ENCODE measurements at places on chromosomes 6 and 20.

DNA sequence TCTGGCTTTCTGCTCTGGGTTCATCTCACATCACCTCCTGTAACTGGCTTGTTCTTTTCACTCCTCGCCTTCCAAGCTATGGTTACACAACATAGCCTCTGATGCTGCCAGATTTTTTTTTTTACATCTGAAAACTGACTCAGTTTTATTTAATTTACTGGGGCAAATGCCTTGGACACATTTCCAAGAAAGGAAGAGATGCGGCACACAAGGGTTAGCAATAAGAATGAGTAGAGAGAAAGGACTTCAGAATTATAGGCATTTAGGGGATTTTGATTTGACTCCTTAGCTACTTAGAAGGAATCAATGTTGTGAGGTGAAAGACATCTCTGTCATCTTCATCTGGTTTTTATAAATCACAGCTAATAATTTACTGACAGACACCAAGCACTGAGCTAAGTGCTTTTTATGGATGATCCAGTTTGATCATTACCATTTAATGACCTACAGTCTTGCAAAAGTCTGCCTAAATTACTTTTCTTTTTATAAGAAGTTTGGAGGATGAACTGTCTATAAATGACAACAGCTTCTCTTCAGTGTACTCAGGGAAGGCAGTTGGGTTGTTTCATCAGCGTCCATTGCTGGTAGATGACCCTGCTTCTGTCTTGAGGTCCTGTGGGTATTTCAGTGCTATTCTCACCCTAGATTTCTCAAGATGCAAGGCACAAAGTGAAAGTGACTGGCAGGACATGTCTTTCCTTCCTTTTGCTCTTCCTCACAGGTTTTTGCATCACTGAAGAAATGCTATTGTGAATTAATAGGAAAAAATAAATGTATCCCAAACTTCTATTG, 31.1 kb downstream of the LAMA4 start:
- no peak for DNase-seq

GRCh38 chr20:59103573-59103972, 60.0 kb upstream of the ZNF831 start:
- no peak for DNase-seq

GRCh38 chr20:56423211-56423610, 11.2 kb downstream of the CASS4 start:
- DNase-seq, result no peak

- DNase-seq, result no peak
These were observed 184.3 kb downstream of the JARID2 start for GRCh38 chr6:15430186-15430585.

- DNase-seq, result no peak
These were observed 368.0 kb downstream of the QKI start for GRCh38 chr6:163782436-163783003.

DNA sequence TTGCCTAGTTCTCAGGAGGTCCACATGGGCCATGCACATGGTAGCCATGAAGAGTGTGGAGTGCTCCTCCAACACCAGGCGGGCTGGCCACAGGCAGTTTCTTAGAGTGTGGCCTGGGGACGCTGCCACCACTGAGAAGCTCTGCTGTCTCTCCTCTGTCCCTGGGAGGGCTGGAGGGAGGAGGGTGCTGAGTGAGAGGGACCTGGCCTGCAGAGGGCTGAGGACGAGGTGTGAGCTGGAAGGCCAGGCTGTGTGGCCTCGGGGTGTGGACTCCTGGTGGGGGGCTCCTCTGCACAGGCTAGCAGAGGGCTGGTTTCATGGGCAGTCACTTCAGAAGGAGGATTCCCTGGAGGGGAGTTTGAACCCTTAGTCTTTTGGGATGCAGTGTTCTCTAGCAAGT, 39.7 kb downstream of the SYNJ2 start:
- no peak for DNase-seq

- DNase-seq, result no peak
These were observed 289.4 kb downstream of the RNF144B start for GRCh38 chr6:18676548-18676947.

- DNase-seq, result peak; percentile 26
These were observed 57.4 kb downstream of the SYTL3 start for GRCh38 chr6:158707120-158707820.

- DNase-seq, result no peak
These were observed 14.9 kb downstream of the FGD2 start for GRCh38 chr6:37020381-37020780.

DNA sequence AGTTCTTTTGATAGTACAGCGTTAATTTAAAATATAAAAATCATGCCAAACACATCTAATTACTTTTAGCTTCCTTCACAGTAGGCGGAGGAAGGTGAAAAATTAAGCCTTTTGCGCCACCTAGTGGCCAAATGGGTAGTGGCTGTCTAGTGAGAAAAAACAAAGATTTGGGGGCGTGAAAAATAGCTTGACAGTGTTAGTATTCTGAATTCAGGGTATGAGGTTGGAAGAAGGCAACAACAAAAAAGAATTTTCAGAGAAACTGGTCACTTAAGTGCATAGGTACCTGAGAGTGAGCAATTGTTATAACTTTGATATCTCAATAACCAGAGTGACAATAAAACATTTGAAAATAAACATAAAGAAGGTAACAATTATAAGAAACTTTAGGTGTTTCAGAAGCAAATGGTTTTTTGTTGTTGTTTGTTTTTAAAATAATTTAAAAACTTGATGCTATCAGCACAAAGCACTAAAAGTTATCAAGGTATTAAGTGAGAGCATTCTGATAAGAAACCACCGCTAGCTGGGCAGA, 14.3 kb downstream of the PSMB9 start:
- no peak for DNase-seq

GRCh38 chr6:136307351-136307750, 17.7 kb upstream of the BCLAF1 start:
- DNase-seq, result no peak

DNA sequence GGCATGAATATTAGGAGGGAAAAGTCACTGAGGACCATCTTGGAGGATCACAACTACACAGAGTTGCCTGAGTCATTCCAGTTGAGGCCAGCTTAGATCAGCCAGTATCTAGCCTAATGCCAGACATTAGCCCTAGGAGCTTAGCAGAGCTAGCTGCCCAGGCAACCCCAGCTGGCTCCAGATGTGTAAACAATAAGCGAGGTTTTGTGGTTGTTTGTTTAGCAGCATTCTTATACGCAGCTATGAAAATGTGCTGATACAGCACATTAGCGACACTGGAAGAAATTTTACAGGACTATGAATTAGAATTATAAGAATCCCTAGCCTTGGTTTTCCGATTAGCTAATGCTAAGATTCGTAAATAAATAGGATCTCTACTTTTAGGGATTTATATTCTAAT, 59.3 kb downstream of the BTBD3 start:
- no peak for DNase-seq

DNA sequence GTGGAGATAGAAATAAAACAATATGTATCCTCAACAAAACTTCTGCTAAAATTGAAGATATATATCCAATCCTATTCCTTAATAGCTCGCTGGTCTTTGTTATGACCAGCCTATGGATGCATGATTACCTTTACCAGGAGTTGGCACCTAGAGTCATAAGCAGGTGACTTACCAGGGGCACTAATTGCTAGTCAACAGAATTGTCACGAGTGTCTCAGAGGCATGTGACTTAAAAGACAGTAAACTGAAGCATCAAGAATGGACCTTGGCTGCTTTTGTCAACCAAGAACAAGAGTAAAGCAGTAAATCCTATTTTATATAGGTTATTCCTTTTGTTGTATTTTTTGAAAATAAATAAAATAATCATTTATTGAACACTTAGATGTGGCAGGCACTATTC, 115.4 kb downstream of the MYO6 start:
- no peak for DNase-seq

DNA sequence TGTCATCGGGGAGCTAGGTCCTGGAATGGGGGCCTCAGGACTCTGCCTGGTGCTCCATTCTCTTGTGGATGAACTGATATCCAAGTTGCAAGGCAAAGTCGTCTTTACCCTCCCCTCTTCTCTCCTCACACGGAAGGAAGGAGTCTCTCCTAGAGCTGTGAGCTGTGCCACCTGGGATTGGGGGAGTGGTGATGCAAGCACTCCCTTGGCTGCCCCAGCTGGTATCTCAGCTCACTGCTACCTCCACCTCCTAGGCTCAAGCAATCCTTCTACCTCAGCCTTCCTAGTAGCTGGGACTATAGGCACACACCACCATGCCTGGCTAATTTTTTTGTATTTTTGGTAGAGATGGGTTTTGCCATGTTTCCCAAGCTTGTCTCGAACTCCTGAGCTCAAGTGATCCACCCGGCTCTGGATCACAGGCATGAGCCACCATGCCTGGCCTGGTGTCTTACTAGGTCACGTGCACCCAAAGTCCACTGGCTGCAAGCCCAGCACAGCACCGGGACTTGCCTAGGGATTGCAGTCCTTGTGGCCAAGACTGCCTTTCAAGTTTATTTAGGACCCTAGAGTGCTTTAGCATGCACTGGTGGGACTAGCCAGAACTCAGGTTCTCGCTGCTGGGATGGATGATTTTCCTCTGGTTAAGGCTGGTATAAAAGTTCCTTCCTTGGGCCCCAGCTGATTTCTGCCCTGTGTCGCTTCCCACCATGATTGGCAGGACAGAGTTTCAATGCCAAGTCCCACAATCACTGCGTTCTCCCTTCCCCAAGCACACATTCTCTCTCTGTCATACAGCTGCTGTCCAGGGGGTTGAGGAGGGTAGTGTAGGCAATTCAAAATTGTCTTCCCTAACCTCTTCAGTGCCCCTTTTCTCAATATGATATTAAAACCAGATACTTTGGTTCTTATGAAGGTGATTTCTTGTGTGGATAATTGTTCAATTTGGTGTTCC, 33.5 kb downstream of the SMAP1 start:
- DNase-seq, result no peak

- no peak for DNase-seq
These were observed 77.7 kb downstream of the LPA start for GRCh38 chr6:160586374-160586773.

DNA sequence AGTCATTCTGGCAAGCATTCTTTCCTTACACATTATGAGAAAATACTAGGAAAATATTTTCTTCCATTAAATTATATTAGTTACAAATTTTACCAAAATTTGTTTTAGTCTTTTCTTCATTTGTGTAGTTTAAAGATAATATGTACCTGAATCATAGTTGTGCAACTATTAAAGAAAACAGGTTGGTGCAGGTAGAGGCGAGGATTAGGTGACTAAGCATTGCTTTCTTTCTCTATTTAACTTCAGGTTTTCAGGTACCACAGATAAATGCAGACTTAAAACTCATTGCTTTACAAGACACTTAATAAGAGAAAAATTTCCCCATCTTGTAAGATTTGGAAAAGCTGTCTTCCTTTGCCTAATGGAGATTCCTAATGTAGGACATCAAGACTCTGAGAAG, 1175.5 kb upstream of the ADGRB3 start:
- DNase-seq, result no peak

- peak; percentile 84 for DNase-seq
These were observed at the start of gene TXNDC5 for GRCh38 chr6:7910654-7911344. TSS of gene TXNDC5 (minus strand) at chr6:7910788. CDS start at chr6:7910776, 12 bp downstream.

- no peak for DNase-seq
These were observed 236.5 kb downstream of the HACE1 start for GRCh38 chr6:104623052-104623690.

DNA sequence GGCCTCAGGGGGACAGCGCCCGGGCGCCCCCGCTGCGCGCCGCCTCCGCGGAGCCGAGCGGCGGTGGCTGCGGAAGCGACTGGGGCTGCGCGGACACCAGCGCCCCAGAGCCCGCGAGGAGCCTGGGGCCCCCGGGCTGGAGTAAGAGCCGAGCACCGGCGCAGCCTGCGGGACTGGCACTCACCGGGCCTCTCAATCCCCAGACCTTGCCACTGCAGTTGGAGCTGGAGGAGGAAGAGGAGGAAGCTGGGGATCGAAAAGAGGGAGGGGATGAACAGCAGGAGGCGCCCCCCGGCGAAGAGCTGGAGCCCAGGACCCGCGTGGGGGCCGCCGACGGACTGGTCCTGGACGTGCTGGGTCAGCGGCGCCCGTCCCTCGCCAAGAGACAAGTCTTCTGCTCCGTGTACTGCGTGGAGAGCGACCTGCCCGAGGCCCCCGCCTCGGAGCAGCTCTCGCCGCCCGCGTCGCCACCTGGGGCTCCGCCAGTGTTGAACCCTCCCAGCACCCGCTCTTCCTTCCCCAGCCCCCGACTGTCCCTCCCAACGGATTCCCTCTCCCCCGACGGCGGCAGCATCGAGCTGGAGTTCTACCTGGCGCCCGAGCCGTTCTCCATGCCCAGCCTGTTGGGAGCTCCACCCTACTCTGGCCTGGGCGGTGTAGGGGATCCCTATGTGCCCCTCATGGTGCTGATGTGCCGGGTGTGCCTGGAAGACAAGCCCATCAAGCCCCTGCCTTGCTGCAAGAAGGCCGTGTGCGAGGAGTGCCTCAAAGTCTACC, 590 bp downstream of the RNF217 start:
- DNase-seq, result peak; percentile 12

DNA sequence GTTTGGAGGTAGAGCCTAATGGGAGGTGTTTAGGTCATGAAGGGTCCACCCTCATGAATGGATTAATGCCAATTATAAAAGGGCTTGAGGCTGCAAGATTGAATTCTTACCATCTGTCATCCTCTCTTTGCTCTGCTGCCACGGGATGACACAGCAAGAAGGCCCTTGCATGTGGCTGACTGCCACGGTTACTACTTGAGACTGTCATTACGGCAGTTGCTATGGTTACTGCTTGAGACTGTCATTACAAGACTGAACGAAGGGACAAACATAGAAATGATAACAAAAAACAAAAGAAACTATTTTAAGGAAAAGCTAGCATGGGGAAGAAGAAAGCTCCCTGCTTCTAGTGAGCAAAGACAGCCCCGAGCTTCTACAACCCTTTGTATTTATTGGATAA, 715.0 kb downstream of the TFAP2A start:
- DNase-seq, result no peak

Measured in H54 (cell line).